ENCODE measurements at places on chromosomes 1 and 21. TPM values are rescaled to one million over a fixed set of nuclear protein-coding genes. Genes with fewer than 3 reads are reported as not detected.
A peak's percentile ranks its signal among the peaks of the same experiment; 100 is the strongest.

The WNT3A gene
- total RNA-seq = not detected

The GBP7 gene
- not detected for total RNA-seq

The LDLRAD1 gene
- not detected for total RNA-seq

The CASZ1 gene
- total RNA-seq = 20.8 TPM

The CLCNKB gene
- not detected for total RNA-seq

The GBP4 gene
- 35.9 TPM for total RNA-seq

The CFHR3 gene
- total RNA-seq = not detected

The MIXL1 gene
- total RNA-seq = not detected

GRCh38 chr1:5819391-5820025 is 172.7 kb downstream of the NPHP4 start:
- no peak for DNase-seq

DNA sequence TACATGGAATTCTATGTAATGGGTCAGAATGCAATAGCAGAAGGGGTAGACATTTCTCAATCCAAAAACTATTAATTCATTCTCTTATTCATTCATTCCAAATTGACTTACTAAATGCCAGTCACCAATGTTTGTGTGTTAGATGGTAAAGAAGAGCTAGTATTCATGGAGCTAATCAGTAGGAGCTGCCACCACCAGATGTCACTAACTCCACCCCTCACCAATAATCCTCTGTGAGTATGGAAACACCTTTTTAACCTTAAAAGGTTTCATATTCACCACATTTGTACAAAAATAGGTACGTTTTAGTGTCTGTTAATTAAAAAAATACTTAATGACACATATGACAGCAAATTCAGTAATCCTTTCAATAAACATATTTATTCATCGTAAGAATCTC is 131.8 kb upstream of the PKN2 start:
- no peak for DNase-seq

- peak; percentile 36 for DNase-seq
These were observed 31.0 kb upstream of the CD1D start for GRCh38 chr1:158149577-158150269.

- no peak for DNase-seq
These were observed 3.7 kb downstream of the ADAMTSL4 start for GRCh38 chr1:150552911-150553289.

GRCh38 chr1:161314201-161314981 is at the start of gene SDHC:
SDHC (plus strand) TSS chr1:161314381; CDS start chr1:161314406, 25 bp downstream.
- peak; percentile 86 for DNase-seq

GRCh38 chr1:233654658-233655280 is 40.9 kb downstream of the KCNK1 start:
- no peak for DNase-seq

DNA sequence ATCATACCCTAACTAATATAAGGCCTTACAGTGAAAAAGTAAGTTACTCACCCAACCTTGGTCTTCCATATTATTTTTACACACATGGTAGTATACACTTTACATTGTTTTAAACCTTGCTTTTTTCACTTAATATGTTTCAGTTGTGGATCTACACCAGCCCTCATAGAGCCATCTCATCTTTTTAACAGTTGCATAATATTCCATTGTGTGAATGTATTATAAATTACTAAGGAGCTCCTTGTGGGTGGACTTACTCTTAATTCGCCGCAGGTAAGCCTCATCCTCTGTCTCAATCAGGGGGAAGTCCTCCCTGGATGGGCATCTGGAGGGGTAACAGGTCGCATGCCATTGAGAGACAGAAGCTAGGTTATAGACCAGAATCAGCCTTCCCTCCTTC is 13.2 kb downstream of the RXFP4 start:
- DNase-seq = no peak

GRCh38 chr1:1432951-1433803 is 2.3 kb upstream of the VWA1 start:
- DNase-seq = no peak

DNA sequence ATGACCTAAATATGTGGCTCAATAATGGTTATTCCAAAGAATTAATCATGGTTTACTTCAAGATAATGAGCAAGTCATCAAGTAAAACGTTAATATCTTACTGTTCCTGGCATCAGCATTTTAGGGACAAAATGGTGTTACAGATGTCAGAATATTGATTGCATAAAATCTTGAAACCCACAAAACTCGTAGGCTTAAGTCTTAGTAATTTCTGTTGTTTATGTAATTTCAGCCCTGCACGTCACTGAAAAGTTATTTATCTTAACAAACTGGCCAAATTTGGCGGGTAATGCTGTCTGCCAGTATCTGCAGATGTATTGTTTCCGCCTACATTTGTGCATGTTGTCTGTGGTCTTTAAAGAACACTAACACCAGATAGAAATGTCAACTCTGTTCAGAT is 25.8 kb downstream of the CDC7 start:
- no peak for DNase-seq

GRCh38 chr1:246279402-246279801 is 227.7 kb downstream of the SMYD3 start:
- DNase-seq = no peak

- DNase-seq = no peak
These were observed 32.9 kb downstream of the ADCY10 start for GRCh38 chr1:167881069-167881468.

- DNase-seq = no peak
These were observed 22.9 kb downstream of the CBR1 start for GRCh38 chr21:36092681-36093080.

DNA sequence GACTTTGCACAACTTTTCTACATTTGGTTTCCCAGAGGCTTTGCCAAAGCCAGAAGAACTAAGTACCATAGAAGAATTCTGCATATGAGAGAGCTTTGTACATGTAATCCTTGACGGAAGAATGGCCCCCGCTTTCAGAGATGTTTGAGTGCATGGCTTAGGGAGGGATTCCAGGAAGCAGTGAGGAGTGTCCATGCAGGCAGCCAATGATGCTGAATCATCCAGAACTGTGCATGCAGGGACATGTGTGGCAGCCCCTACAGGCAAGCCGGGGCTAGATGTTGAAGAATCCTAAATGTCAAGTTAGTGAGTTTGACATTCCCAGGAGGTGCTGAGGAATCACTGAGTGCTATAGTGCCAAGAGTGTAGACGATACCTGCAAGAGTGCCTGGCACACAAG is 9.9 kb upstream of the HAO2 start:
- no peak for DNase-seq

DNA sequence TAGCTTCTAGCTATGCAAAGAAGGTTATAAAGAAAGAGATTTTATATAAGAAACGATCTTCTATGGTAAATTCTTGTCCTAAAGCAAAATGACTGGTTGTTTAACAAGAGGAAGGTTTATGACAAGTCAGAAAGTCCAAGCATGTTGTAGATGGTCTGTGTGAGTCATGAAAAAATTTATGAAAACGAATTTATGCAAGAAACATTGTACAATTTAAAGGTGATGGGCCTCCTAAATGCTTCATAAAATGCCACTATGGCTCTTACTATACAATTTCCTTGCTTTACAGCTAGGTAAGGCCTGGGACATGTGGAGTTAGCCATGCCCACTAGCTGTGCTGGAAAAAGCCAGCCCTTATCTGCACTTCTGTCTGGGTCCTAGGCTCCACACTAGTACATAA is 125.4 kb downstream of the PTGER3 start:
- no peak for DNase-seq

Data from T-helper 17 cell (primary cell).